Activated CD4-positive, alpha-beta memory T cell treated with anti-CD3 and anti-CD28 coated beads, Interleukin-2, amount 10 ng/mL, durations not matched to agents 7 days and 5 days (primary cell): ENCODE measurements at places on chromosomes 1 and 21. TPM values are rescaled to one million over a fixed set of nuclear protein-coding genes. Genes with fewer than 3 reads are reported as not detected.

Gene TRMT1L
- 29.8 TPM for total RNA-seq

Gene LCE3D
- total RNA-seq: not detected

Gene TSSK3
- 0.70 TPM for total RNA-seq

Gene PIP5K1A
- 53.9 TPM for total RNA-seq

Gene BOLA1
- total RNA-seq: 24.9 TPM

Gene IVL
- not detected for total RNA-seq

Gene CFAP298
- 34.7 TPM for total RNA-seq

Gene SPRR2B
- total RNA-seq: not detected

Gene DNAI4
- 1.4 TPM for total RNA-seq

Gene SH2D2A
- 193 TPM for total RNA-seq

GRCh38 chr1:40783001-40783905 lies at the start of gene KCNQ4:
Gene KCNQ4 (plus strand): TSS chr1:40783787. CDS start chr1:40784094, 307 bp downstream.
- DNase-seq: no peak
- H3K27ac ChIP-seq: no peak within 1 kb of the TSS
- H3K4me1 ChIP-seq: peaks cover 11% of the 10 kb centered on the region
- peak within 1 kb of the TSS; percentile 50 for H3K4me3 ChIP-seq
- peaks cover 37% of the 10 kb centered on the region for H3K27me3 ChIP-seq

GRCh38 chr1:93620841-93621210 lies 60.8 kb downstream of the BCAR3 start:
- peaks cover 20% of the 10 kb centered on the region for H3K27me3 ChIP-seq
- H3K4me3 ChIP-seq: no peak overlapping the region
- no peak for DNase-seq
- H3K27ac ChIP-seq: no peak overlapping the region
- no peaks in the 10 kb centered on the region for H3K36me3 ChIP-seq
- H3K4me1 ChIP-seq: peaks cover 7% of the 10 kb centered on the region

GRCh38 chr1:94037392-94038229 lies 83.3 kb downstream of the ABCA4 start:
- no peaks in the 10 kb centered on the region for H3K36me3 ChIP-seq
- DNase-seq: no peak
- peaks cover 11% of the 10 kb centered on the region for H3K4me1 ChIP-seq
- peak overlapping the region; percentile 24 for H3K27ac ChIP-seq
- no peak overlapping the region for H3K4me3 ChIP-seq

DNA sequence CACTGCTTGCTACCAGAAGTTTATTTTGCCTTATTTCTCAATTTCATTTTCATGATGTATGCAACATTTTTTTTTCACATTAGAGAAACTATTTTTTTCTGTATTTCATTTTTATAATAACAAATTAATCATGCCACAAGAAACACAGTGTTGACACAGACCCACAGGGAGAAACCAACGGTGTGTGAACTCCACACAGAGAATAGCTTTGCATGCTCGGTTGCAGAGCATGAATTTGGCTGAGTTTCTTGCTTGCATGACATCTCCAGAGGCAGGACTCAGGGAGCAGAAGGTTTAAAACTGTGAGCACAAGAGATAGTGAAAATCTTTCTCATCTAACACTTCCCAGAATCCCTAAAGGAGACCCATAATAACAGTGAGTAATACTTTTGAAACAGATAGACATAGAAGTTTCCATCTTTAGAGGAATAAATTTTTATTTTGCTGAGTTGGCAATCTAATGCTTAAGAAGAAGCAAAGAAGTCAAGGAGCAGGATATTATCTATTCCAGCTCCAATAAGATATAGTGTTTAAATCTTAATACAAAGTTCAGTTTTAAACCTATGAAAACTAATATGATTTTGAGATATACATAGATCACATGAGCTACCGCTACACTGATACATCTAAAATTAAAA lies 890.9 kb downstream of the MRPL39 start:
- no peak overlapping the region for H3K4me3 ChIP-seq
- H3K27ac ChIP-seq: no peak overlapping the region
- no peaks in the 10 kb centered on the region for H3K27me3 ChIP-seq
- H3K4me1 ChIP-seq: no peaks in the 10 kb centered on the region

DNA sequence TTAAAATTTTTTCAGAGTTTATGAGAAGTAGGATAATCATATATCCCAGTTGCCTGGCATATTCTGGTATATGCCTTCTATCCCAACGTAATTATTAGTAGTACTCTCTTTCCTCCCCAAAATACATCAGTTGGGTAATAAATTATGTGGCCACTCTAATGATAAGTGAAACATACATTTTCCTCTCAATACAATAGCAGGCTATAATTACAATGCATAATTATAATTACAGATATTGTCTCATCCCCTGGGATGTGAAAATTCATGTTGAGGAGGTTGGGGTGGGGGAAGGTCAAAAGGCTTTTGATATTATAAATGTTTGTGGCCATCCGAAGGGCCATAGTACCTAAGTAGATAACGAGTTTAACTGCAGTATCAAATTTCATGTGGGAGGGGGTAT lies 277.1 kb downstream of the ST6GALNAC3 start:
- no peaks in the 10 kb centered on the region for H3K36me3 ChIP-seq
- H3K27me3 ChIP-seq: no peaks in the 10 kb centered on the region
- no peak overlapping the region for H3K4me3 ChIP-seq
- no peaks in the 10 kb centered on the region for H3K4me1 ChIP-seq
- DNase-seq: no peak
- H3K27ac ChIP-seq: no peak overlapping the region

GRCh38 chr1:158516966-158517365 lies 37.2 kb downstream of the OR6Y1 start:
- H3K27me3 ChIP-seq: peaks cover 16% of the 10 kb centered on the region
- no peak for DNase-seq
- no peaks in the 10 kb centered on the region for H3K36me3 ChIP-seq
- H3K27ac ChIP-seq: no peak overlapping the region
- no peaks in the 10 kb centered on the region for H3K4me1 ChIP-seq
- no peak overlapping the region for H3K4me3 ChIP-seq

DNA sequence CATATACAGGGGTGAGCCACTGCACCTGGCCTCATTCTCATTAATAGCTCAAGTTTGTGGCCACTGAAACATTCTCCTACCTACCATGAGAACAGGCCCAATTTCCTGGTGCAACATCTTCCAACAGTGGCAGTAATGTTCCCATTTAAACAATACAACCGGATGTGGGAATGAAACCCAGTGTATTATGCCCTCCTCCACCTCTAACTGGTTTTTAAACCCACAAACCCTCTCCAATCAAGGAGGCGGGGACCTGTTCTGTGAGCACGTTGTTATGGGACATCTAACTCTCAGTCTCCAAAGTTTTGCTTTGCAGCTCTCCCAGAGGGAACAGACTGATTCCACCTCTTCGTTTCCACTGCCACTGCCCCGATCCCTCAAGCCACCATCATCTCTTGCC lies 2.6 kb downstream of the CTNNBIP1 start:
- peaks cover 3% of the 10 kb centered on the region for H3K27me3 ChIP-seq
- H3K4me3 ChIP-seq: no peak overlapping the region
- peaks cover 56% of the 10 kb centered on the region for H3K4me1 ChIP-seq
- no peaks in the 10 kb centered on the region for H3K36me3 ChIP-seq
- no peak for DNase-seq

DNA sequence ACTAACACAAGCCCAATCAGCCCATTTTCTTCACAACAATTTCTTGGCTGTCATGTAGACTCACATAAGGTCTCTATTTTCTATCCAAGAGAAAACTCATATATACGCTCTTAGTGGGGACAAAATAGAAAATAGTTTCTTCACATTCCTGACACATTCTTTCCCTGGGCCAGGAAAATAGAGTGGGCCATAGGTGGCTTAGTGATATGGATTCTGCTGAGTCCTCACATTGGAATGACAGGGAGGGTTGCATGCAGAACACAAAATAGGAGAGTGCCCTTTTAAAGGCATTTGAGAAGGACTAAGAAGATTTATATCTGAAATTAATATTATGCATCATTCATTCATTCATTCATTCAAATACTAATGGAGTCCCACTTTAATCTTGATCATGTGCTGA lies 207.7 kb downstream of the LYPLAL1 start:
- no peaks in the 10 kb centered on the region for H3K4me1 ChIP-seq
- no peak for DNase-seq
- no peaks in the 10 kb centered on the region for H3K36me3 ChIP-seq
- H3K27ac ChIP-seq: no peak overlapping the region

GRCh38 chr1:3545363-3546047 lies 65.8 kb downstream of the MEGF6 start:
- H3K27me3 ChIP-seq: no peaks in the 10 kb centered on the region
- H3K4me1 ChIP-seq: no peaks in the 10 kb centered on the region
- no peak overlapping the region for H3K4me3 ChIP-seq

DNA sequence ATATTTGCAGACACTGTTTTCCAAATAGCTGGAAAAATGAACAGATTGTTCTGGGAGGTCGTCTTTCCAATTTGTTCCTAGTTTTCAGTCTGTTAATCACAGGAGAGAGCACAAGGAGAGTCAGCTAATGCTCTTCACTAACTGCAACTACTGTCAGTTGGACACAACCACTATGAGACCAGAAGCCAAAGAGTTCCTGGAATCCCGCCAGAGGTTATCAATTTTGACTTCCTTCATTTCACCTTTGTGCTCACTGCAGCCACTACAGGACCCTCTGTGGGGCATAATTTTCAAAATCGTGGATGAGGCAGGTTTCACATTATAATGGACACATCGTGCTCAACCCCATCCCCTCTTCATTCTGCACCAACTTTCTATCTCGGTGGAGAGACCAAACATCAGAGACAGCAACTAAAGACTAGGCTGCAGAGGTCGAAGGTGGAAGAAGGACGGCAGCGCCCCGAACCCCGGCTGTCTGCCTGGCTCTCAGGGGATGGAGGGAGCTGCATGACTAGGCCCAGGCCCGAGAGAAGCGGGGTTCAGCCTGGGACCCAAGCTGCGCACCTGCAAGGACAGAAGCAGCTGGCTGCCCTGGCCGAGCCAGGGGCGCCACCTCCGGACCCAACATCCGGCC lies 602 bp downstream of the KIAA0319L start:
- H3K27ac ChIP-seq: peak overlapping the region; percentile 75
- H3K27me3 ChIP-seq: no peaks in the 10 kb centered on the region
- H3K4me3 ChIP-seq: peak overlapping the region; percentile 95
- H3K4me1 ChIP-seq: peaks cover 49% of the 10 kb centered on the region
- peaks cover 27% of the 10 kb centered on the region for H3K36me3 ChIP-seq

GRCh38 chr1:203338335-203339036 lies 12.4 kb downstream of the FMOD start:
- peak; percentile 68 for DNase-seq
- H3K27ac ChIP-seq: no peak overlapping the region
- H3K4me3 ChIP-seq: no peak overlapping the region

- no peaks in the 10 kb centered on the region for H3K36me3 ChIP-seq
- no peaks in the 10 kb centered on the region for H3K27me3 ChIP-seq
Measured at GRCh38 chr1:61182049-61182448, 99.7 kb downstream of the NFIA start.

GRCh38 chr1:21313886-21314721 lies 23.8 kb upstream of the ECE1 start:
- no peak for DNase-seq
- no peaks in the 10 kb centered on the region for H3K27me3 ChIP-seq
- peaks cover 15% of the 10 kb centered on the region for H3K4me1 ChIP-seq
- no peak overlapping the region for H3K4me3 ChIP-seq
- H3K27ac ChIP-seq: no peak overlapping the region
- peaks cover 10% of the 10 kb centered on the region for H3K36me3 ChIP-seq

- no peaks in the 10 kb centered on the region for H3K36me3 ChIP-seq
- no peak overlapping the region for H3K4me3 ChIP-seq
- DNase-seq: no peak
- H3K27ac ChIP-seq: no peak overlapping the region
- H3K4me1 ChIP-seq: peaks cover 9% of the 10 kb centered on the region
- H3K27me3 ChIP-seq: peaks cover 26% of the 10 kb centered on the region
Measured at GRCh38 chr1:236058141-236058934, 6.6 kb downstream of the NID1 start.

GRCh38 chr1:235429143-235429542 lies 61.9 kb downstream of the TBCE start:
- peaks cover 4% of the 10 kb centered on the region for H3K36me3 ChIP-seq
- H3K4me1 ChIP-seq: no peaks in the 10 kb centered on the region
- no peak for DNase-seq
- H3K27me3 ChIP-seq: no peaks in the 10 kb centered on the region
- no peak overlapping the region for H3K27ac ChIP-seq

DNA sequence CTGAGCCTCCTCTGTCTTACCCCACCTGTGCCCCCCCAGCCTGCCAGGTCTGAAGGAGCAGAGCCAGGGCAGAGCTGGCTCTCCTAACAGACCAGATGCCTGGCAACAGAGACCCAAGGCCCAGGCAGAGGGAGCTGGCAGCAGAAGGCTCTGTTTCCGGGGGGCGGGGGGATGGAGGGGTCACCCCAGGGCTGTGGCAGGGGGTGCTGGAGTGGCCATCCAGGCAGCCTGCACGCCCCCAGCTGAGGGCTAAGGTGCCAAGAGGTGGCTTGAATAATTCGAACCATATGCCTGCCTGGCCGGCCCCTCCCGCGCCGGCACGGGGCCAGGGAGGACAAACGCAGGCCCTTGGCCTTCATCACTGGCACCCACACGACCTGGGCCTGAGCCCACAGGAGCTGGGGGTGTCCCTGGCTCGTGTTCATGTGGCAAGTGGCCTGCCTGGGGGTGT lies 16.0 kb upstream of the PLEKHG5 start:
- no peak overlapping the region for H3K4me3 ChIP-seq
- no peaks in the 10 kb centered on the region for H3K27me3 ChIP-seq
- no peaks in the 10 kb centered on the region for H3K4me1 ChIP-seq

DNA sequence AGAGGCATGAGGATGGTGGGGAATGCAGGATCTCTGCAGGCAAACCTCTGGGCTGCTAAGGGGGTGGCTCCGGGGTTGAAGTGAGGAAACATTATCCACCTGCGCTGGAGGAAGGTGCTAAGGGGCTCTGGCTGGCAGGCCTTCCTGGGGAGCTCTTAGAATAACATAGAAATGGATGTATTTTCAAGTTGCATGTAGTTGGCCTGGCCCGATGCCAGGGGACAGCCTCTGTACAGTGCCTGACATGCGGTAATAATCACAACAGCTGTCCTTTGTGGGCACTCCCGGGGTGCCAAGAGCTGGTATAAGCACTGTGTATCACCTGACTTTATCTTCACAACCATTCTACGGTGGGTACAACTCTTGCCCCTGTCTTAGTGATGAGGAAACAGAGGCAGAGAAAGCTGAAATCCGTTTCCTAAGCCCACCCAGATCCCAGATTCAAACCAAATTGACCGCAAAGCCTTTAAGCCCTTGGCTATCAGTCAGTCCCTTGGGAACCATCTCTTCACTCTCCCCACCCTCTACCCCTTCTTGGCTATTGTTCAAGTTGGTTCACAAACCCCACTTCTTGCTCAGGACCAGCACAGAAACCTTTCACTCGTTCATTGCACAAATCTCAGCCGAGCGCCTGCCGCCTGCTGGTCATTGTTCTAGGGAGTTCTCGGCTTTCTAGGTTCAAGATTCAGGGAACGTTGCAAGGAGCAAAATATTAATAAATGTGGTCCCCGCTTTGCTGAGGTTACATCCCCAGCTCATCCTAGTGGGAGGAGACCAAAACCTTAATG lies 30.9 kb downstream of the PADI4 start:
- H3K36me3 ChIP-seq: no peaks in the 10 kb centered on the region
- DNase-seq: no peak
- H3K4me3 ChIP-seq: no peak overlapping the region
- peaks cover 3% of the 10 kb centered on the region for H3K27me3 ChIP-seq
- H3K4me1 ChIP-seq: no peaks in the 10 kb centered on the region

GRCh38 chr1:233025157-233025556 lies 74.7 kb downstream of the NTPCR start:
- no peak for DNase-seq
- peaks cover 4% of the 10 kb centered on the region for H3K4me1 ChIP-seq
- no peak overlapping the region for H3K27ac ChIP-seq

GRCh38 chr1:91529856-91530255 lies 29.2 kb downstream of the CDC7 start:
- no peak overlapping the region for H3K4me3 ChIP-seq
- H3K27ac ChIP-seq: peak overlapping the region; percentile 28
- DNase-seq: no peak
- peaks cover 37% of the 10 kb centered on the region for H3K4me1 ChIP-seq

- H3K27me3 ChIP-seq: no peaks in the 10 kb centered on the region
- H3K36me3 ChIP-seq: peaks cover 48% of the 10 kb centered on the region
- no peak overlapping the region for H3K27ac ChIP-seq
- H3K4me1 ChIP-seq: no peaks in the 10 kb centered on the region
- no peak overlapping the region for H3K4me3 ChIP-seq
Measured at GRCh38 chr21:15768045-15768601, 38.3 kb downstream of the USP25 start.
